ENCODE measurements at places on chromosomes 12 and 14. TPM values are rescaled to one million over a fixed set of nuclear protein-coding genes. Genes with fewer than 3 reads are reported as not detected.

POTEG gene
- not detected for total RNA-seq

IQSEC3 gene
- total RNA-seq, result 0.37 TPM

ACVR1B gene
- total RNA-seq, result 15.8 TPM

B3GNT4 gene
- total RNA-seq, result 0.64 TPM

HOXC13 gene
- not detected for total RNA-seq

TMEM119 gene
- 54.0 TPM for total RNA-seq

DNA sequence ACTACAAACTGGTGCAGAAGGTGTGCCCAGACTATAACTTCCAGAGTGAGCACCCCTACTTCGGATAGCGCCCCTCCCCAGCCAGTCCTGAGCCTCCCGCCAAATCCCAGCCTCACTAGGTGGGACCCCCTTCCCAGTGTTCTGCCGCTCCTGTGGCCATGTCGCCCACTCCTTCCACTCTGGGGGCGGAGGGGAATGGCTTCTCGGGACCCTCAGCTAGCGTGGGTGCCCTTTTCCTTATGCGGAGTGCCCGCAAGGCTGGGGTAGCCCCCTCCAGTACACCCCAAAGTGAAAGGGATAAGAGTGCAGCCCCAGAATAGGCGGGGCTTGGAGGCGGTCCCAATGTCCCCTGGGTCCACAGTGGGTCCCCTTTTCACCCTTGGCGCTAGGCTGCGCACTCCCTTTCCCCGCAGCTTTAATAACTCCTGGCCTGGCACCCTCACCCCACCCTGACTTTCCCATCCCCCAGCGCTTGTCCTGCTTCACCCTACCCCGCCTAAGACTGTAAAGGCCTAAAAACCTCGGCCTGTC lies 3.8 kb upstream of the SHMT2 start:
- DNase-seq, result no peak

GRCh38 chr14:101465795-101466448 lies 95.4 kb upstream of the DIO3 start:
- DNase-seq, result peak; percentile 80

DNA sequence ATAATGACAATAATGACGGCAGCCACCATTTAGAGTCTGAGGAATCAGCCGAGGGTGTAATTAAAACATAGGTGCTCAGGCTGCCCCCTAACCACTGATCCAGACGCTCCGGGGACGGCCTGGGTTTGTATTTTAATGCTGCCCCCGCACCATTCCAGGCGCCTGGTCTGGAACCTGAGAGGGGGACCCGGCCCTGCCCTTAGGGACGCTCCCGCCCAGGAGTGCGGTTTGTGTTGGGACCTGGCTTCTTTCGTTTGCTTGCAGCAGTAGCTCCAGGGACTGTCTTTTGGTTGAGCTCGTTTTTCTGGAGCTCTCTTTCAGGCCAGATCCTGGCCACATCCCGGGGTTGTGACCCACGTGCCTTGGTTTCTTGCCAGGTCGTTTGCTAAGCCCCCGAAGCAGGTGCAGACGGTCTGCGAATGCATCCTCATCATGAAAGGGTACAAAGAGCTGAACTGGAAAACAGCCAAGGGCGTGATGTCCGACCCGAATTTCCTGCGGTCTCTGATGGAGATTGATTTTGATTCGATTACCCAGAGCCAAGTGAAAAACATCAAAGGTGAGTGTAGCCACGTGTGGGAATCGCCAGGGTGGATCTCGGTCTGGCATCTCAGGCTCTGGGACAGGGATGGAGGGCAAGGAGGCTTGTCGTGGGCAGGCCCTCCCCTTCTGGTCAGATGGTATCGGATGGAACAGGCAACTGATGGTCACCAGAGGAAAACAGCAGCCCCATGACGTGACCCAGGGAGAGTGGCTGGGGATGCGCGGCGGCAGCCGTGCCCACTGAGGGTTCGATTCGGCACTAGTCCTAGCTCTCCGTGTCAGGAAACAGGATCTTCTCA lies 63.5 kb downstream of the CCDC92 start:
- DNase-seq, result no peak

- no peak for DNase-seq
Observed at GRCh38 chr14:74502236-74503019, 8.9 kb downstream of the ISCA2 start.

GRCh38 chr14:85471156-85471555 lies 58.8 kb upstream of the FLRT2 start:
- DNase-seq, result no peak
